ENCODE measurements at places on chromosomes 6 and 20.

GRCh38 chr20:48158014-48158413, 372.7 kb upstream of the SULF2 start:
- no peak for DNase-seq

- DNase-seq = no peak
Measured at GRCh38 chr6:7910654-7911344, at the start of gene TXNDC5. Gene TXNDC5 (minus strand): TSS chr6:7910788. CDS start chr6:7910776, 12 bp downstream.

- DNase-seq = no peak
Measured at GRCh38 chr6:99512033-99512432, 3.2 kb downstream of the USP45 start.

DNA sequence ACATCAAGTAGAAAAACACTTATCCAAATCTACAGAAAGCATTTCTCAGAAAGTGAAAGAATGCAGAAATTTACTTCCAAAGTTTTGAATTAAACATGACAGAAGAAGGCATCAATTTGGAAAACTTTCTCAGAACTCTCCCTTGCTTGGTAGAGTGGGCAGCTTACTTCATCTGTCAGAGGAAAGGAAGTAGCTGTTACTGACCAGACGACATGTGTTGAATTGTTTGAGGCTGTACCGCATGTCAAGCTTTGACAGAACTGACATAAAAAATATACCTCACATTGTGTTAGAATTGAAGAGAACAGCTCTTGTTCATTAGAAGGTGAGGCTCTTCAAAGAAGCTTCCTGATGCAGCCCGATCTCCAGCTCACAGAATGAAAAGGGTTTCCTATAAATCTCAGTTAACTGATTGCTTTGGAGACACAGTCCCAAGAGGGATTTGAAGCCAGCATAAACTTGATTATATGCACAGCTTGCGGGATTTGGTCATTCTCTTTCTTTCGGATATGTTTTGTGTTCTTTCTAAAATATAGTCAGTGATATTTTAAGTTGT, 190.7 kb downstream of the PLCB1 start:
- no peak for DNase-seq

GRCh38 chr6:125984311-125984710, 2.0 kb upstream of the TRMT11 start:
- DNase-seq = no peak

DNA sequence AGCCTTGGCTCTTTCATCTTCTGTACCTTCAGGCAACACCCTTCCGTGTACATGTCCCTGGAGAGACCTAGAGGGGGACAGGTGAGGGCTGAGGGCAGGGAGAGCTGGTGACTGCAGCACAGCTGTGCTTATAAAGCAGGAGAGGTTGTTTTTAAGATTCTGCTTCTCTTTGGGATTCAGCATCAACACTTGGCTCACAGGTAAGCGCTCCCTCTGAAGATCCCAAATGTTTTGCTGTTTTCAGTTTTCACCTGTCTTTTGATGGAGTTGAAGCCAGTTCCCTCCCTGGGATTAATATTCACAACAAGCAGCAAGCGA, 19.4 kb upstream of the TRAF3IP2 start:
- DNase-seq = no peak

DNA sequence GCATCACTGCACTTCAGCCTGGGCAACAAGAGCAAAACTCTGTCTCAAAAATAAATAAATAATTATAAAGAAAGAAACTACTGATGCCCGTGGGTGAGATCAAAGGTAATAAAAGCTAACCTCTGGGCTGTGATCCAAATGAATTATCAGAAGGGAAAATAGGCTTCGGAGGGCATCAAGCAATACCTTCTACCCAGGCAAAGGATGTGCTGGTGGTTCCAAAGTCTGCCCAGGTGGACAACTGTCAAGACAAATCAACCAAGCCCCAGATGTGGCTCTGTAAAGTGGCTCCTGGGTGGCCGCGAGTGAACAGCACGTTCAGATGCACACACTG, 95.6 kb downstream of the SCML4 start:
- no peak for DNase-seq

DNA sequence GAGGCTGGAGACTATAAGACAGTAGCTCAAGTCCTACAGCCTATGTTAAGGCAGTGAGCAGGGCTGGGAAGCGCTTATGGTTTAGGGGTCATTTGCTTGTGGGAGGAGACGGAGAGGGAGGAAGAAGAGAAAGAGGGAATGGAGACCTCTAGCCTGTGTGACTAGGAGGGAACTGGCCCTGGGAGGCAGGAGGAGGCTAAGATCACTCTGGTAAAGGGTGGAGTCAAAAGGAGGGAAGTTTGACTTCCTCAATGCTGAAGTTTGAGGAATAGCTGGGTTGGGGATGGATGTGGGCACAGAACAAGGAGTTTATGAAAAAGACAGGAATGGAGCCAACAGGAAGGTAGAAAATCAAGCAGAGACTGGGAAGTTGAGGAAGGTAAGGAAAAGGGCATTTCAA, 6.4 kb upstream of the BACH2 start:
- DNase-seq = no peak

GRCh38 chr6:13406781-13407180, 78.4 kb upstream of the TBC1D7 start:
- no peak for DNase-seq

DNA sequence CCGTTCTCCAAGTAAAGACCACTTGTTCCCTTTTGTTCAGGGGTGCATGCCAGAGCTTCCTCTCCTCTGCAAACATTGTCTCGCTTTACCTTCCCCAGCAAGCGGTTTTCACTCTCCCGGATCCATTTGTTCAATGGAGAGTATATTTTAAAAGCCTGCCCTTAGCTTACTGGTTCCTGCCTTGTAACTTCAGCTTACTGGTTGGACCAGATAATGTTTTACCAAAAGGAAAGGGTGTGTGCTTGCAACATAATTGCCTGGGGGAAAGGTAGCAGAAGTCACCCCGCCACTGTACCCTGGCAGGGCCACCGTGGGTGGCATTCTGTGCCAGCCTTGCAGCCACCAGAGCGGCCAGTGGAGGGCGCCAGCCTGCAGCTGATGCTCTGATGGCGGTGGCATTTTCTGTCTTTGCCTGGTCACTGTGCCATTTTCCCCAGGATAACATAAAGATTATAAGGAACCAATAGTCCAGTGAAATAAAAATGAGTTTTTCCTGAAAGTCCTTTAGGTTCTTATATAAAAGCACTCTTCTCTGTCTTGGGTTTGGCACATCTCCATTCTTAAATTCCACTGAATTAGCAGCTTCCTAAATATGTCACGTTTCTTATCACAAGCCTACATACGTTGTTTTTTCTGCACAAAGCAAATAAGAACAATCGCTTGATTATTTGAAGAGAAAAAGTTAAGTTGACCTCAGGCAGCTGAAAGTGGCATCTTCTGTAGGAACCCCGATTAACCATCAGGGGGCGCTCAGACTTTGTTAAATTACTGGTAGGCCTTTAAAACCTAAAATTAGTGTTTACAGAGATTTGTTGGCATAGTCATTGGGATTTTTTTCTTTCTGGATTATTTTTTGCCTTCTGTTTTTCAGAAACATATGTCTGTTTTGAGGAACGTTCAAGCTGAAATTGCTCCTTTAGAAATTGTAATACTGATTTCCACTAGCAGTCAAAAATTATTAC, 67.4 kb upstream of the XRN2 start:
- peak; percentile 33 for DNase-seq

- DNase-seq = no peak
Measured at GRCh38 chr6:82040405-82041221, 206.9 kb downstream of the IBTK start.

- no peak for DNase-seq
Measured at GRCh38 chr6:34355889-34356288, 36.6 kb downstream of the NUDT3 start.

- no peak for DNase-seq
Measured at GRCh38 chr6:9710574-9710973, 704.3 kb downstream of the TFAP2A start.

DNA sequence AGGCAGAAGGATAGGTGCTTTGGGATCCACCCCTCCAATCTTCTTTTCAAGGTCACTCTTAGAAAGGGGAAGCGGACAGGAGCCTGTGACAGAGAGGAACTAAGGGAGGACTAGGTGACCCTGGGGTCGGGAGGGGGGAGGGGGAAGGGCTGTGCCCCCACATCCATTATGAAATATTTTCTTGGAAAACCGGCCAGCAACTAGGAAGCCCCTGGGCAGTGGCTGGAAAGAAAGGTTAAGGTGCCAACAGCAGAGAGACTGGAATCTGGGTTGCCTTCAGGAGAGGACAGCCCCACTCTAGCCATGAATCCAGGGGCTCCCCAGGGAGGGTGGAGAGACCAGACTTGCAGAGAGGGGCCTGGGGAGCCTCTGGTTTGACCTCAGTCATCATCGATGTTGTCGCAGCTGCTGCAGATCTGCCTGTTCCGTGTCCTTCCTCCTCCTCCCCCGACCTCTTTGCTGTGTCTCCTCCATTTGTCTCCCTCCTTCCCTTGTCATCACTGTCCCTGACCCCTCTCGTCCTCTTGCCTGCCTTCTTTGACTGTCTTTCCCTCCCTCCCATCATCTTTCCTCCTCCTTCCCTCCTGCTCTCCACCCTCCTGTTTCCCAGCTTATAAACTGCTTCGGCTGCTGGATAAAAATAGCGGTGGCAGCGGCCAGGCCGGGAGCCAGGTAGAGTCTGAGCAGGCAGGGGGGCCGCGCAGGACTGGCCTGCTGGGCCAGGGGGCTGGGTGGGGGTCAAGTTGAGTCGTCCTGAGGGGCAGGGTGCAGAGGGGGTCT, 3.2 kb downstream of the SLC29A1 start:
- DNase-seq = no peak

DNA sequence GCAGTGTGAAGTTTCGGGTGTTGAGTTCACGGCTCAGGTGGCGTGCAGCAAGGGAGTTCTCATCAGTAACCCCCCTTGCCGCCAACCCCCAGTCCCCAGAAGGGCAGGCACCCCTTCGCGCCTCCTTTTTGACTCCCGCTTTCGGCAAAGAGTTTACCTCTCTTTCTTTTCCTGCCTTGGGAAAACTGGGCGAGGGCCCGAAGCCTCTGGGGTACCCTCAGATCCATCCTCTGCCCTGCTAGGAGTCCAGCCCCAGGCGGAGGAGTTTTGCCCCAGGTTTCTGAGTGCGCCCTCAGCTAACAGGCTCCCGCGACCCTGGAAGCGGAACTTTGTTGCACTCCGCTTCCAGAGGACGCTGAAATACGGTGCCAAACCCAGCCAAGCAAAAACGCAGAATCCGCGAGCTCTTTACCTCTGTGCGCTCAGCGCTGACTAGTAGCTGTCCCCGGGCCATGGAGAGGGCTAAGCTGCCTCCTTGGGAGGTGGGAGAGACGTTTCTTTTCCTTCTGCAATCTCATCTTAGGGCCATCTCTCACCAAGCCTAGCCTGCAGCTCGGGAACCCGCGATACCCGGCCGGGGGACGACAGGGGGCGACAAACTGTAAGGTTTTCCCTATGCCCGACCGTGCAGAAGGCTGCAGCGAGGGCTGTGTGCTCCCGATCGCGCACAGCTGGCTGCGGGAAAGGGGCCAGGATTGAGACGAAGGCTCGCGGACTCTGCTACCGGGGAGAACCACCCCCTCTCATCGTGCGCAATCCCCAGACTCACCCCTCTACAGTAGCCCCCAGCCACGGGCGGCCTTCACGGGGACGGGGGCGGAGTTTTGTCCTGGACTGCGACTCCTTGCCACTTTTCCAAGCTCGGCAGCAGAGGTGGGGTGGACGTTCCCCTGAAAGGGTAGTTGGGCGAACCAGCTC, 2.7 kb upstream of the PAX1 start:
- no peak for DNase-seq

- DNase-seq = no peak
Measured at GRCh38 chr20:23631981-23632710, 5.6 kb downstream of the CST3 start.

- DNase-seq = no peak
Measured at GRCh38 chr20:32567384-32568178, 17.6 kb downstream of the NOL4L start.

GRCh38 chr20:42739683-42740082, 450.0 kb downstream of the PTPRT start:
- DNase-seq = no peak

DNA sequence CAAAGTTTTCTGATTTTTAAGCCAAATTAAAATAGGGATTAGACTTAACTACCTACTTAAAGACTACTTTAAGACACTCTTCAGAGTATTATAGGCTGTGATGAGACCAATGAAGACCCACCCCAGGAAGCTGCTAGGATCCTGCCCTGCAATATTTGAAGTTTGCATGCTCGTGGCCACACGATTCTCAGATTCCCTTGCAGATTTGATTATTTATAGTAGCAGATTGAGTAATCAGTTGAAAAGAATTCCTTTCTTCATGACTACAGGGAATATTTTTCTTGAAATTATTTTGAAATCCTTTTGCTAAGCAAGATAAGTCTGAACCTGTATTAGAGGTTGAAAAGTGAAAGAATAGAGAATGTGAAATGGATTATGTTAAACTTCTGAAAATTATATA, 122.3 kb downstream of the B3GAT2 start:
- no peak for DNase-seq

DNA sequence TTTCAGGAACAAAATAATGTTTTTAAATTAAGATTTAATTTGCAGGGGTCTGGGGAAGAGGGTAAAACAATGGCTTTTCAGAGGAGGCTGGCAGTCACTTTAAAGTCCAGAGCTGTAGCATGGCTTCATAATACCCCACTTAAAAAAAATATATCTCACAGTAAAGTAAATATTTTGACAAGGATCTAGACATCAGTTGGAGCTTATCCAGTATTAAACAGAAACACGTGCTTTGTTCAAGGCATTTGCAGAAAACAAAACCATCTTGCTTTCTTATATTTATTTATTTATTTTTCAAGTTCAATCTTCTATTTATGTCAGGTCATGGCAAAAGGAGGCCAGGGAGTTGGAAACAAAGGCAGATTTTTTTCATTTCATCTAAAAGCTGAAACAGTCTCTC, 53.3 kb upstream of the PRL start:
- no peak for DNase-seq

GRCh38 chr6:1603708-1604107, 6.0 kb upstream of the FOXC1 start:
- no peak for DNase-seq

GRCh38 chr6:157144859-157145568, 178.3 kb downstream of the TMEM242 start:
- no peak for DNase-seq

Measured in stimulated activated CD4-positive, alpha-beta T cell treated with anti-CD3 and anti-CD28 coated beads, TNF-alpha, amount 100 ng/mL, for 1 hour (primary cell).